ENCODE measurements at places on chromosomes 6 and 20.

DNA sequence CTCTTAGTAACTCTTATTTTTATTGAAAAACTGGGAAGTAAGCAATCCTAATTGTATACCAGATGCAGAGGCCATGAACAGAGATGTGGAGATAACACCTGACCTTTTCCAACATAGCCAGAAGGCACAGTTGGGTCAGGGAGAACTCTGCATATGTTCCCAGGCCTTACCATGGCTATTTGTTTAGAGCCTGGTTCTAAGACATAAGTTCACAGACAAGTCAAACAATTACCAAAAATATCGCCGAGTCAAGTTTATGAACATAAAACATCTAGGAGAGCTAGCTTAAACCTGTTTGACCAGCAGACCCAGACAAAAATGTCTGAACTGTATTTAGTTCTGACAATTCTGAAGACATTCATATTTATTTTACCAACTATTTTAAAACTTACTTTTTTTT lies 26.7 kb upstream of the IYD start:
- DNase-seq = no peak

GRCh38 chr6:134103006-134103405 lies 50.6 kb upstream of the SLC2A12 start:
- DNase-seq = no peak

- DNase-seq = no peak
Observed at GRCh38 chr20:43948455-43948854, 33.8 kb downstream of the TOX2 start.

DNA sequence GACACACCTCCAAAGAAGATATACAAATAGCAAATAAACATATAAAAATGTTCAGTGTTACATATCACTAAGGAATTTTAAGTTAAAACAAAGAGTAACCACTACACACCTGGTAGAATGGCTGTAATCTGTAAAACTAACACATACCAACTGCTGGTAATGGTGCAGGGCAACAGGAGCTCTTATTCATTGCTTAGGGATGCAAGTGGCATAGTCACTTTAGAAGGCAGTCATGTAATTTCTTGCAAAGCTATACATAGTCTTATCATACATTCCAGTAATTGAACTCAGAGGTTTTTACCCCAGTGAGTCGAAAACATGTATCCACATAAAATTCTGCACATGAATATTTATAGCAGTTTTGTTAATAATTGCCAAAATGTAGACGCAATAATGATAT lies 906.8 kb upstream of the CITED2 start:
- DNase-seq = no peak

DNA sequence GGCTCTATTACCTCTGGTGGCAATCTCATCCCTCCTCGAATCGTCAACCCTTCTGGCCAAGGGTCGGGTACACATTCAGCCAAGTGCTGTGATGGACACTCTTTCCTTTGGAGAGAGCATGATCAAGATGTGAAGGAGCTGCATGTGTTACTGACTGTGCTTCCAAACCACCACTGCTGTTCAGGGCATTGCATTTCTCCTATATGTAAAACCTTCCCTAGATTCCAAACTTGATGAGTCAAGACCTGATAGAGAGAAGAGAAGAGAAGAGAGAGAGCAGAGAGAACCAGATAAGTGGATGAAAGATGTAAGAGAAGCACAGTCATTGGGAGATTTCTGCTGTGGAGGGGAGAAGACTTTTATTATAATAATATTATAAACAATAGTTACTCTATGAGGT lies 162.2 kb downstream of the KCNQ5 start:
- DNase-seq = peak; percentile 20

DNA sequence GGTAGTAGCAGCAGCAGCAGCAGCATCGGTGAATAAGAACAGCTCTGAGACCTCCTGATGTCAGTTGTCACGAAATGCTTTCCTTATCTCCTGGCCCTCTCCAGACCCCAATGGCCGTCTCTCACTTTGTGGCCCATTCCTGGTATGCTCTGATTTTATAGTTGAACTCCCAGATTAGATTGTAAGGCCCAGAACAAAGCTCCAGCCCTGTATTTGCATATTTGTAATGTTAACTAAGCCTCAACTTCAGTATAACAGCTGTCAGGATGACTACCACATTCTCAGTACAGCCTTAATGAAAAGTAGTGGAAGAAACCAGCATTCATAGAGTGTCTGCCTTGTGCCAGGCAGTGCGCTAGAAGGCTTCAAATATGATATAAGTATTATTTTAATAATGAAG lies 180.9 kb downstream of the SASH1 start:
- DNase-seq = no peak

DNA sequence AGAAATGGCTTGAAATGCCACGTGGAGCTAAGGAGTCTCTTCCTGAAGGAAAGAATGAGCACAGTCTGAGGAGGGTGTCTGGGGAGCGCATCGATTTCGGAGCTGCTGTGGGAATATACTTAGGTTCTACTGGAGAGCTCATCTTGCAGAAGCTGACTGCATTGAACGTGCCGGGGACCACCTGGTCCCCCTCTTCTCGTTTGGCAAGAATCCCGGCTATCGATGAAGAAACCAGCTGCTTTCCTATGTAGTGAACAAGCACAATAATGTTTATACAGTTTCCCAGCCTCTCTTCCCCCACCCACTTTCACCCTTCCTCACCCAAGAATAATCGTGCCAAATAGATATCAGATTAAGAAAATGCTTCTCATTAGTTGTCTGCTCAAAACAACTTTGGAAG lies 242.5 kb downstream of the PACRG start:
- DNase-seq = no peak

DNA sequence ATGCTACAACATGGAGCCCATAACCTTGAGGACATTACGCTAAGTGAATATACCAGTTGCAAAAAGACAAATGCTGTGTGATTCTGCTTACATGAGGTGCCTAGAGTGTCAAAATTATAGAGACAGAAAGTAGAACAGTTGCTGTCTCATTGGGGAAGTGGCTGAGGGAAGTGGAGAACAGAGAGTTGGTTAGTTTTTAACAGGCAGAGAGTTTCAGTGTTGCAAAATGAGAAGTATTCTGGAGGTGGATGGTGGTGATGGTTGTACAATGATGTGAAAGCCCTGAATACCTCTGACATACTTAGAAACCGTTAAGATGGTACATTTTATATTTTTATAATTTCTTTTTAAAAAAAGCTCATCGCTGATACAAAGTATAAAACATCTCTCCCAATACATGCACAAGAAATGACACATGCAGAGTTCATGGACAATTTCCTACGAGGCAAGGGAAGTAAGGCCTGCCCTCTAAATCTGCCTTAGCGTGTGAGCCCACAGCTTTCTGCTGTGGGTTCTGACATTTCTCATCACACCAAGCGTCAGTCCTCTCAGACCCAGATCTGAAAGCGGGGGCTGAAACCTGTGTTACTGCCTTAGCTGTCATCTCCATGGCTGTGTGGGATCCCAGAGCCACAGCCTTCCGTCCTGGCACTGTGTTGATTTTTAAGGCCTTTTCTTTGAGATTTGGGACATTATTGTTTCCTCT lies 126.0 kb downstream of the RNASET2 start:
- no peak for DNase-seq

DNA sequence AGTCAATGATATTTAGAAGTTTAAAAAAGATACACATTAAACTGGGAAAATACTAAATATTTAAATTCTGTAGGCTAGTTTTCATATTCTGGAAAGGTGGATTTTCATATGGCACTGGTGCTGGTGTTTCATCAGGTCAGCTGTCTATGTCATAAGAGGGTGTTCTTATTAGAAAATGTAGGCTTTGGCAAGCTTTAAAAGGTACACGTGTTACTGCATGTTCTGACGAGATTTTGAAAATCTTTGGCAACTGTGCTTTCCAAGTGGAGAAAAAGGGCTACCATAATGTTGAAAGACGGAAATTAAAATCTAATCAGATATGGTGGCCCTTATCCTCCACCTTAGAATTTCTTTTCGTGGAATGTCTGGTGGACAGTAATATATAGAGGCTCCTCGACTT lies 30.0 kb downstream of the SLC22A3 start:
- no peak for DNase-seq

GRCh38 chr6:136706430-136706829 lies 85.8 kb downstream of the MAP3K5 start:
- DNase-seq = no peak

- no peak for DNase-seq
Observed at GRCh38 chr20:16747291-16747811, 807 bp upstream of the OTOR start.

- no peak for DNase-seq
Observed at GRCh38 chr20:13219327-13220193, 1.5 kb upstream of the ISM1 start.

DNA sequence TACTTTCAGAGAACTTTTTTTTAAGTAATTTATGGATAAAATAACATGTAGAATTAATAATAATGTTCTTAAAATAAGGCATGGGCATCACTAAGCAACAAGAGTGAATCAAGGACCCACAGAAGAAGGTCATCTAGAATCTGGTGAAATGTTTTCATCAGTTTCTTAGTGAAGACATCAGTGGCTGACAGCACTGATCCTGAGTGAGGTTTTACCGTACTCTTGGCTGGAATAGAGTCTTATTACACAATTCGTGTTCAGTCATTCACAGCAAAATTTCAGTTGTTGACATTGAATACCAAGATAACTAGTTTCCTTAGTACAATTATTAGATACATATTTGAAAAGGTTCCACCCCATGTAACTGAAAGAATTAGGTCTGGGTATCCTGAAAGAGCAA lies 140.4 kb downstream of the C6orf58 start:
- no peak for DNase-seq
